ENCODE measurements at places on chromosomes 3 and 15.
A peak's percentile ranks its signal among the peaks of the same experiment; 100 is the strongest.

DNA sequence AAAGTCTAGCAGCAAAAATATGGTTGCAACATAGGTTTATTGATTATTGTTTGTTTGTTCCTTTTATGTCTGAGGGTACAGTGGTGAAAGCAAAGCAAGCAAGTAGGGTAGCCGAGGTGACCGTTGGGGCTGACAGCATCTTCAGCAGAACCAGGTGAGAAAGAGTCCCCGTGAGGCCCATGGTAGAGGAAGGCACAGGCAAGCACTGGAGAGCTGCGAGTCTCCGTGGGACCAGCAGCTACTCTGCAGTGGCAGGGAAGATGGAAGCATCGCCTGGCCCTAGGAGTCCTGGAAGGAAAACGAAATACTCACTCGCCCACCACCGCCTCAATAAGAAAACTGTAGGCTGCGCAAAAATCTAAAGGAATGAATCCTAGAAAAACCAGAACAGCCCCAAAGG lies 25.3 kb upstream of the GABRA5 start:
- no peak for DNase-seq

GRCh38 chr3:52173101-52173500 lies 18.9 kb upstream of the POC1A start:
- DNase-seq = no peak

DNA sequence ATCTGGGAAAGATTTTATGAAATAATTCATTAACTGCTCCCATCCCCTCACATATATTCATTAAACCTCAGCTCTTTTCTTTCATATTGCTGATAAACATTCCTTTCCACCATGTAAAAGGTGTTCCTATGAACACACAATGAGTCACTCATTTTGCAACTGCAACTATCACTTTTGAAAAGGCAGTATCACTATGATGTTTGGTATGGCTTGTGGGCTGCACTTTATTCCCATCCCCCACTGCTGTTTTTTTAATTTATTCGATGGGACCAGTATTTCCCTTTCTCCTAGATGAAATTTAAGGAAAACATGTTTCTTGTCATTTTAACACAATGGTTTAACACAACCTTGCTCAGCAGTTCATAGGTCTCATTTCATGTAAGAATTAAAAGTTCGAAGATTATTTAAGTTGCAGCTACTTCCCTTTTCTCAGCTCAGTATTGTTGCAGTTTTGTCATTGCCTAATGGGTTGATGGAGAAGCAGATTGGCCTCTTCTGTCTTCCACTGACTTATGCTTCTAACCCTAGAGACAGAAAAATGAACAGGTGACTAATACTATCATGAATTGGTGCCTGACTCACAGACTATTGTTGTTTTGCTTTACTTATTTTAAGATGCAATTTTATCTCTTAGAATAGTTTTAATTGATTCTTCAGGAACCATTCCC lies 280.3 kb downstream of the ZPLD1 start:
- DNase-seq = peak; percentile 38

GRCh38 chr3:191339316-191339917 lies 9.1 kb upstream of the UTS2B start:
- no peak for DNase-seq

DNA sequence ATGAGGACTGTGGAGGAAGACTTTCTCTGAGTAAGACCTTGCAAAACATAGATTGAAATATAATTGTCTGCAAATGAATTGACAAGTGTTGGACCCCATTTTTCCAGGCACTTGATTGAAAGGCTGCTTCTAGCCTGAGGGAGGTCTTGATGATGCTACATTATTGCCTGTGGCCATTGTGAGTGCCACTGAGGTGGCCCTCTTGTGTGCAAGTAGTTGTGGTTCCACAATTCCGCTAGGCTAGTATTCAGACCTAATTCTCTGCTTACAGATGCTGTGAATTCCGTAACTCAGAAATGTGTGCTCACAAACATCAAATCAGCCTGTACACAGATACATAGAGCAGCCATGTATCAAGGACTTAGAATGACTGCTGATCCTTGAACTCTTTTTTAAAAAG lies 34.7 kb downstream of the FNDC3B start:
- no peak for DNase-seq

DNA sequence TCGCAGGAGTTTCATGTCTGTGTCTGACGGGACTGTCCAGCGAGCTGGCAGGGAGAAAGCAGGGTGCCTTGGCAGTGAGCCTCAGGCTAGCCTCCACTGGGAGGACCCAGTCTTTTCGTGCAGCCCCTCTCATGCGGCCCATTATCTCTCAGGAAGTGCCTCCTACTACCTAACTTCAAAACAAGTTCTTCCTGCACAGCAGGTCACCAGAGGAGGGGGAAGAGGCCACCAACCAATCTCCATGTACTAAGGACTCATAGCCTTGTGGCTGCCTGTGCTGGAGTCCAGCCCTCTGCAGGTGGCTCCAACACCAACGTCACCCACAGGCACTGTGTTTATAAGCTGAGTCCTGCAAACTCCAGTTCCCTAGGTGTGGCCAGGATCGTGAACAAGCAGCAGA lies 4.8 kb downstream of the VIPR1 start:
- no peak for DNase-seq

DNA sequence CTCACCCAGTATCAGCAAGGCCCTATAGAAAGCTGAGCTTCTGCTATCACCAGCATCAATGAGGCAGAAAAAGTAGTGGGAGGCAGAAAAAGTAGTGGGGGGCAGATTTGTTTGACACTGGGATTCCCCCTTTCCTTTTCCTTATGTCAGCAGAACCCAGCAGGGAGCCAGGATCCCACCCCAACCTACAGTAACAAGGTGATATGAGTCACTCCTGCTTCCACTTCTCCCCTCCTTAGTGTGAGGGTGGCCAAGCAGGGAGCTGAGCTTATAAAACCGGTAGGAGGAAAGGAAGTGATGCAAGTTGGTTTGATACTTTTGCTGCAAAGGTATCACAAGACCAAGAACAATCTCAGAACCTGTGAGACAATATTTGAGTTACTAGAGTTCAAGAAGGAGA lies 128.7 kb downstream of the SCAPER start:
- no peak for DNase-seq

- DNase-seq = peak; percentile 62
These were observed 57.3 kb upstream of the RNF7 start for GRCh38 chr3:141680620-141681389.

- DNase-seq = no peak
These were observed 31.4 kb downstream of the STARD5 start for GRCh38 chr15:81292523-81293001.

- no peak for DNase-seq
These were observed 127.4 kb upstream of the ATP2B2 start for GRCh38 chr3:10632741-10633140.

DNA sequence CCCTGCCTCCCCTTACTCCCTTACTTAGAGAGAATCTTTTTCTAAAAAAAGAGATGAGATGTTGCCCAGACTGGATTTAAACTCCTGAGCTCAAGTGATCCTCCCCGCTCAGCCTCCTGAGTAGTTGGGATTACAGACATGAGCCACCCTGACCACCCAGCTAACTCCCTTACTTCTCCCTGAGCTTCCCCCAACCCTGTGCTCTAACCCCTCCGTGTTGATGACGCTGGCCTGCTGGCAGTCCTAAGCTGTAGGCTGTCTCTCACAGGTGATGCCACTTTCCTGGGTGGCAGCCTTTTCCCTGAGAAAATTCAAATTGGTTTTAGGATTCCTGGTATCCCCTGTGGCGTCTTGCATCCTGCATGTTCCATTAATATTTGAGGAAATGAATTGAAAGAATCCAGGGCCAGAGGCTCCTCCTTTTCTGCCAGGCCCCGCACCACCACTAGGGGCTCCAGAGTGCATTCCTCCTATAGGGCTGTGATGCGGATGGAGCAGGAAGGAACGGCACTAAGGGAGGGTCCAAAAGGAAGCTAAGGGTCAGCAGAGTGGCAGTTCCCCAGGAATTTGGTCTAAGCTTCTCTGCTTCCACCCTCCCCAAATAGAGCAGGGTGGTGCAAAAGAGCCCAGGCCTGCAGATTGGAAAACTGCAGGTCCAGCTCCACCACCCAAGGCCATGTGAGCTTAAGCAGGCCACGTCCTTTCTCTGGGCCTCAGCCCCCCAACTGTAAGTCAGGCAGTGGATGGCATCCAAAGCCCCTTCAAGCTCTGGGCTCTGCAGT lies 101.1 kb downstream of the DAPK2 start:
- DNase-seq = peak; percentile 74

GRCh38 chr3:23219117-23219516 lies 16.0 kb downstream of the UBE2E2 start:
- no peak for DNase-seq

GRCh38 chr15:78638658-78639314 lies 2.2 kb downstream of the CHRNB4 start:
- peak; percentile 14 for DNase-seq

- DNase-seq = no peak
These were observed 7.9 kb upstream of the CAMK1 start for GRCh38 chr3:9777694-9778021.

- peak; percentile 44 for DNase-seq
These were observed 348.8 kb upstream of the ZNF717 start for GRCh38 chr3:76134166-76134565.

DNA sequence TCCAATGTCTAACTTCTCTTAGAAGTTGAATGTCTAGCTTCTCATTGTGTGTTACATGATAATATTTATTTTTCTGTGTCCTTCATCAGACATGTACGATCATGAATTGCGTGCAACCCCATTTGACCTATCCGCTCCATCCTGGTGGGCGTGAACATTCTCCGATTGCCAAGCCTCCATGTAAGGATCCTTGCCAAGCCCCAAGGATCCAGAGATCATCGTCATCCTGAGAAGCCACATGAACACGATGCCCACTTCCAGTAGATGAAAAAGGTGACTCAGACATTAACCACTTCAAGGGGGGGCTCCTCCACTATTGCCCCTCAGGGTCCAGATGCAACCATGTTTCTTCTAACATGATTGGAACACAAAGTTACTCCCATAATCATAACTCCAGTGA lies 25.5 kb upstream of the KNG1 start:
- DNase-seq = no peak

DNA sequence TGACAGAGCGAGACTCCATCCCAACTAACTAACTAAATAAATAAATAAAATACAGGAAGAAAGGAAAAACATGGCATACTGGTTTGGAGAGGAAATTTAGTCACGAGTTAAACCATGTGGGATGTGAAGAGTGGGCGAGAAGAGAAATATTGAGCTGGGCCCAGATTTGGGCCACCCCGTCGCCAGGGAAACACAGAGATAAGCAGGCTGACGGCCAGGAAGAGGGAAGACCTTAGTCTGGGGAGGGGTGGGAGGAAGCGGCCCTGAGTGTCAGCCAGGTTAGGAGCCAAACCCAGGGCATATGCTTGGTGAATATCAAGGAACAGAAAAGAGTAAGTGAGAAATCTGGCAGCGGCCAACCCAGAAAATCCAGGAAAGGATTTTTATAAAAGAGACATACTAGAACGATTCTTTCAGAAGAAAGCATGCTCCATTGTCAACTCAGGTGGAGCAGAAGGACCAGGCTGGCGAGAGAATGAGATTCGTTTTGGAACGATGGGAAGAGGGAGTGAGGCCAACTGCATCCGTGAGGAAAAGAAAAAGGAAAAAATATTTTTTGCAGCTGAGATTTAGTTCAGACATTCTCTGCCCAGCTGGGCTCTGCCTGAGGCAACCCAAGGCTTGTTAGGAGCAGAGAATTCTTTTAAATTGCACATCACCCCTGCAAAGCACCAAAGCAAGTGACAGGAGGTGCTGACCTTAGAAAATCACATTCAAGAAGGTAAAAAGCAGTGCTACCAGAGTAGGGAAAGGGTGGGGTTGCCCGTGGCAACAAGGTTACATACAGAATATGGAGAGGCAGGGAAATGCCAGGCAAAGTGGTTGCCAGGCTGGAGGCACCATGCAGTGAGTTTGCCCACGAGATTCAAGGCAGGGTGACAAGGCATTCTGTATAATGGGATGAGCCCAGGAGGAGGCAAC lies 59.3 kb upstream of the RAD18 start:
- no peak for DNase-seq

GRCh38 chr15:76206325-76206976 lies 104.8 kb downstream of the ETFA start:
- DNase-seq = no peak
